ENCODE measurements at places on chromosomes 3 and 15. TPM values are rescaled to one million over a fixed set of nuclear protein-coding genes. Genes with fewer than 3 reads are reported as not detected.

GRCh38 chr3:52429031-52429430 lies 15.9 kb downstream of the SEMA3G start:
- H3K4me1 ChIP-seq, result no peaks in the 10 kb centered on the region
- H3K4me3 ChIP-seq, result no peak overlapping the region
- no peaks in the 10 kb centered on the region for H3K36me3 ChIP-seq
- no peak overlapping the region for H3K27ac ChIP-seq
- no peak for DNase-seq

- H3K36me3 ChIP-seq, result no peaks in the 10 kb centered on the region
- H3K4me1 ChIP-seq, result no peaks in the 10 kb centered on the region
- no peaks in the 10 kb centered on the region for H3K27me3 ChIP-seq
- H3K4me3 ChIP-seq, result no peak overlapping the region
- DNase-seq, result no peak
These were observed 272.6 kb downstream of the CLSTN2 start for GRCh38 chr3:140207541-140207940.

DNA sequence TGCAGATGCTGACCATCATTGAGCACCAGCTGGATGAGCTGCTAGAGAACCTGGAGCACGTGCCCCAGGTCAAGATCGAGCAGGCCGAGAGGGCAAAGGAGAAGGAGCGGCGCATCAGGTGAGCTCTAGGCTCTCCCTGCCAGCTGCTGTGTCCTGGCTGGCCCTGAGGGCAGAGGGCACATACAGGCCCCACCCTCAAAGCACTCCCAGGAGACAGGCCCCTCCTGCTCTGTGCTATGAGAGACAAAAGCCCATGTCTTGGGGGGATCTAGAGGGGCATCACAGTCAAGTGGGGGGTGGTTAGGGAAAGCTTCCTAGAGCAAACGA lies 39.5 kb downstream of the CFAP100 start:
- H3K4me1 ChIP-seq, result no peaks in the 10 kb centered on the region
- no peak for DNase-seq
- H3K4me3 ChIP-seq, result no peak overlapping the region
- no peaks in the 10 kb centered on the region for H3K27me3 ChIP-seq

DNA sequence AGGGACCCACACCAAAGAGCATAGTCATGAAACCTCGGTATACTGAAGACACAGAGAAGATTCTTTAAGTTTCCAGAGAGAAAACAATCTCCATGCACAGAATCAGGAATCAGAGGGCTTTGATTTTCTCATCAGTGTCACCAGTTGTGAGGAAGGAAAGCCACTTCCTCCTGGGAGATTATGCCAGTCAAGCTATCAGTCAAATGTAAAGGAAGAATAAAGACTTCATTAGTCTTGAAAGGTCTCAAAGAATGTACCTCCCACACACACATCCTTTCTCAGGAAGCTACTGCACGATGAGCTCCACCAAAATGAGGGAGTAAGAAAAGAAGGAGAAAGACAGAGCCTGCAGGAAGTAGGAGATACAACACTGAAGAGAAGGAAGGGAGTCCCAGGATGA lies 486.3 kb downstream of the SHQ1 start:
- no peak overlapping the region for H3K27ac ChIP-seq
- H3K27me3 ChIP-seq, result no peaks in the 10 kb centered on the region
- no peaks in the 10 kb centered on the region for H3K36me3 ChIP-seq
- H3K4me1 ChIP-seq, result no peaks in the 10 kb centered on the region

The PLS1 gene
- 4.1 TPM for total RNA-seq

The KCNAB1 gene
- not detected for total RNA-seq

DNA sequence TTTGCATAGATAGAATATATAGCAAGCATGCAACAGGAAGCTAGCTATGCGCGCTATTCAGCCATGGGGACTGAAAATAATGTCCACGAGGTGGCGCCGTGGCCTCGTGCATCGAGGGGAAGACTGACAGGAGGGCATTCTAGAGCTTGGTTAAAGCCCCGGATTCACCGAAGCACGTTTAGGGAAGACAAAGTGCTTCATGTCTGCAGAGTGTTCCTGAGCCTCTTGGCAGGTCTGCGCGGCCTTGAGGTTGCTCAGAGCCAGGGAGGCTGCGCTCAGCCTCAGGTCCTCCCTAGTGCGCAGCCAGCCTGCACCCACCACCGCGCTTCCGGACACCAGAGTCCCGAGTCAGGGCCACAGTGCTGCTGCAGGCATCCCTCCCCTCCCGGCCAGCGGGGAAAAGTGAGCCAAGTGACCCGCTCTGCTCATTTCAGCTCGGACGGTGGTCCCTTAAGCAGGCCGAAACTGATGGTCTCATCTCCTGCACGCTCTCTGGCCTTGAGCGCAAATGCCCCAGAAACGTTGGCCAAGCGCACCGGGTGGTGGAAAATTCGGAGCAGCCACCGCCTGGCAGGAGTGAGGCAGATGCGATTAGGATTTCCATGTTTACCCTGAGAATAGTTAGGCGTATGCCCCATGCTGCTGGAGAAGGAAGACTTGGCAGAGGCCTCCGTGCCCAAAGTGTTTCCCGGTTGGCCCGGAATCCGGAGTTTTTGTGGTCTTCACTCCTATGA lies 24.8 kb downstream of the GABRA5 start:
- DNase-seq, result no peak
- no peaks in the 10 kb centered on the region for H3K4me1 ChIP-seq
- no peaks in the 10 kb centered on the region for H3K36me3 ChIP-seq
- no peak overlapping the region for H3K27ac ChIP-seq
- no peaks in the 10 kb centered on the region for H3K27me3 ChIP-seq

The SERINC4 gene
- 0.26 TPM for total RNA-seq

The ACKR4 gene
- not detected for total RNA-seq

- no peak overlapping the region for H3K27ac ChIP-seq
- H3K4me1 ChIP-seq, result peaks cover 23% of the 10 kb centered on the region
- H3K4me3 ChIP-seq, result no peak overlapping the region
- no peaks in the 10 kb centered on the region for H3K27me3 ChIP-seq
- H3K36me3 ChIP-seq, result no peaks in the 10 kb centered on the region
- DNase-seq, result no peak
These were observed 210.6 kb upstream of the ZPLD1 start for GRCh38 chr3:102224171-102224570.

DNA sequence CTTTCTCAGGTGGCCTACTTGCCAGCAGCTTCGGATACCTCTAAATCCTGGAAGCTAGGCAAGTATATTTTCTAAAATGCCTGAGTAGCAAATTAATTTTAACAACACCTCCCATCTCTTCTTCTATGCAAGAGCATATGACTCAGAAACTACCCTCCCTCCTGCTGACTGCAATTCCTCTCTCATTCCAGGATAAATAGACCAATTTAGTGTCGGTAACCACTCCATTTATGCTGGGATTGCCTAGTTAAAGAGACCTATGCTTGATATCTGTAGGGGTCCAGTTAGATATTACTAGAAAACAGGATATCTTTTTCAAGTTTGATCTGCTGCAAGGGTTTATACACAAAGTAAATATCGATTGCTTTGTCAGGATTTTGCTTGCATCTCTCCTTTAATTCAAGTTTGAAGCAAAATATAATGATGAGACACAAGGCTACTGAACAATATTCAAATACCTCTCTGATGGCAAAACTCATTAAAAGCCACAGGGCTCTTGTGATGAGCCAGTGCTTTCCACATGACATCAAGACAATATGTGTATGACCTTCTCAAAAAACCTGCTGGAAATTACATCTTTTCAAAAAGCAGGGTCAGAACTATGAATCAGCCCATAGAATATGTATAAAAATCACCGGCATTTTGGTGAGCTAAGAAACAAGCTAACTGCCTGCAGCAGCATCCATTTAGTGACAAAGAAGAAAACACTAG lies 491.6 kb upstream of the NECTIN3 start:
- H3K27ac ChIP-seq, result no peak overlapping the region
- H3K4me1 ChIP-seq, result no peaks in the 10 kb centered on the region

Measured in CD8-positive, alpha-beta memory T cell (primary cell).